ENCODE measurements at places on chromosomes 16 and 17.

DNA sequence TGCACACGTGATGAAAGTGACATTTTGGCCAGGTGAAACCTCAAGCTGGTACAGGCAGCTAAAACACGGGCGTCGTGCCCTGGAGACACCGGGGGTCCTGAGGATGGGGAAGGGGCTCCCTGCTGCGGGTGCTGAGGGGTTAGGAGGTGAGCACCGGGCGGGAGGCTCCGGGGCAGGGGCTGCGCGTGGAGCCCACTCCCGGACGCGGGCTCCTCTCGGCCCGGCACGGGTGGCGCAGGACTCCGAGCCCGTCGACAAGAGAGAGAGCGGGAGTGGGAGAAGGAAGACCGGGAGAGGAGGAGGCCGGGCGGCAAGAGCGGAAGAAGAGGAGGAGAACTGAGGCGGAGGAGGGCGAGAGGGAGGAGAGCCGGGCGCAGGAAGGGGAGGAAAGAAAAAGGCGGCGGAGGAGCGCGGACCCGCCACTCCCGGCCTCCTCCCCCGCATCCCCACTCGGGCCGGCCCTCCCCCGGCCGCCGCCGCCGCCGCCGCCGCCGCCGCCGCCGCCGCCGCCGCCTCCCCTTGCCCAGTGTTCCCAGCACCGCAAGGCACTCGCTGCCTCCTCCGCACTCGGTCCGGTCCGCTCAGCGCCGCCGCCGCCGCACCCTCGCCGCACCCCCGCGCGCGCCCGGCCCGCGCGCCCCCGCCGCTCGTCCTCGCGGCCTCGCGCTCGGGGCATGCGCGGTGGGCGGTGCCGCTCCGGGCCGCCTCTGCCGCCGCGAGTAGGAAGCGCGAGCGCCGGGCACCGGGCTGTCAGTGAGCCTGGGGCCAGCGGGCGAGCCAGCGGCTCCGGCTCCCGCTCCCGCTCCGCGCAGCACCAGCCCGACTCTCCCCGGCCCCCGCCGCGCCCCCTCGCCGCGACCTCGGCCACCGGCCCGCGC lies at the start of gene PRKCA:
TSS of gene PRKCA (plus strand) at position 750 of the 878 bp plus-strand sequence.
- DNase-seq: no peak

- no peak for DNase-seq
Observed at GRCh38 chr16:6837722-6838121, 494.9 kb upstream of the RBFOX1 start.

GRCh38 chr16:15487336-15488284 lies 53.2 kb downstream of the BMERB1 start:
- no peak for DNase-seq

DNA sequence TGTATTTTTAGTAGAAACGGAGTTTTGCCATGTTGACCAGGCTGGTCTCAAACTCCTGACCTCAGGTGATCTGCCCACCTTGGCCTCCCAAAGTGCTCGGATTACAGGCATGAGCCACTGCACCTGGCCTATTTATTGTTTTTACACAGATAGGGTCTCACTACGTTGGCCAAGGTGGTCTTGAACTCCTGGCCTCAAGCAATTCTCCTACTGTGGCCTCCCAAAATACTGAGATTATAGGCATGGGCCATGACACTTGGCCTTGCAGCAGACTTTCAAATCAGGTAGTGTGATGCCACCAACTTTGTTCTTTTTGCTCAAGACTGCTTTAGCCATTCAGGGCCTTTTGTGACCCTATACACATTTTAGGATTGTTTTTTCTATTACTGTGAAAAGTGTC lies 61.7 kb upstream of the INTS2 start:
- no peak for DNase-seq

- no peak for DNase-seq
Observed at GRCh38 chr16:53040788-53041187, 11.9 kb downstream of the CHD9NB start.

- no peak for DNase-seq
Observed at GRCh38 chr17:17081304-17081940, 39.2 kb downstream of the MPRIP start.

DNA sequence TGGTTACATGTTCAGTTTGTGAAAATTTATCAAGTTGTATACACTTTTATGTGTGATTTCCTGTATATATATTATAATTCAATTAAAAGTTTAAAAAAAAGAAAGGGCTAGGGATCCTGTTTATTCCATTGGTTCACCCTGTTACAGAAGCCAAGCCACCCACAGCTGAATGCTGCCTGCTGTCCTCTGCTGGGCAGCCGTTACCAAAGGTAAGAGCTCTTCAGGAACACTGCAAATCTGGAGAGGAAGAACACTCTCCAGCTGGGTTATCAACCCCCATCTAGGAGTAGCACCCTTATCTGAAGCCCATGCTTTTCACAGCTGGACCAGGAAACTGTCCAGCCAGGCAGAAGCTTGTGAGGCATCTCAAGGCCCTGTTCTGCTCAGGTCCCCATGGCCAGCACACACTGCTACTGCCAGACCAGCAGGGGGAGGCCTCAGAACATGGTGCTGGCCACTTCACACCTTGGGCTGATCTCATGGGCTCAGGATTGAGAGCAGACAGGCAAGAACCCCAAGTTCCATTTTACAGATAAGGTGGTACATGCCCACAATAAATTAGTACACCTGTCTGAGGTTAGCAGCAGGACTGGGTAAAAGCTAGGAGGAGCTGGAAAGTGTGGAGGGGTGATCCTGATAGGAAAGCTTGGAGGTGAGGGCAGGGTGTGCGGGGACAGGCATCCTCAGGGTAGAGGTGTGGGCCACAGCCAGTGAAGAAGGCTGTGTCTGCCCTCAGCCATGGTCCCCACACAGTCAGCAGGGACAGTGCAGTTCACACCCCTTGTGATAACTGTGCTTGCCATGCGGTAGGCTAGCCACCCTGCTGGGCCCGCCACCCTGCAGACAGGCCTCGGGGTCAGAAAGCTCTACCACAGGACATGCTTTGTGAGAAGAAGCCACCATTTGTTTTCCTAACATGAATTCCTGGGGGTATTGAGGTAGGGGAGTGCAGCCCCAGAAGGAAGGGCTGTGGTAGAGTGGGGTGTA lies 54.3 kb upstream of the SREBF1 start:
- no peak for DNase-seq

DNA sequence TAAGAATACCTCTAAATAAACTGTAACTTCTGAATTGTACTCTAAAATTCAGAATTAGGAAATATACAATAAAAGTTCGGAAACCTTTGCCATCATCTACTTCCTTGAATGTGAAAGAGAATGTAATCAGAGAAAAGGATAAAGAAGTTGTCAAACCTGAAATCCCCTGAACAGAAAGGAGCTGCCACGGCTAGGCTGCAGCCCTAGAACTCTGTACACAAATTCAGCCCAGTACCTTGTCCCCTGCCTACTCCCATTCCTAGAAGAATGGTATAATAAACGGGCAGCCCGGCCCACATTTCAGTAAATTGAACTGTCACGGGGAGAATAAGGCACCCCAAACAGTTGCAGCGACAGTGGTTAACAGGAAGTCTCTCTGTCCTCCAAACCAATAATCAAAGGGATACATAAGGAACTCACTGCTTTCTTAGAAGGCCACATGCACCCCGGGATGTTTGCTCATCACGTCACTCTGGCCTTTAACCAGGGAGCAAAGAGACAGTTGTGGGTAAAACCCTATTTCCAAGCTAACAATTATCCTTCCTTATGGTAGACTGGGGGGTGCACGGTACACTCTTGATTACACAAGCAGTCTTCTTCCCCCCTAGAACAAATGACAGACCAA lies 24.3 kb upstream of the RFFL start:
- no peak for DNase-seq

DNA sequence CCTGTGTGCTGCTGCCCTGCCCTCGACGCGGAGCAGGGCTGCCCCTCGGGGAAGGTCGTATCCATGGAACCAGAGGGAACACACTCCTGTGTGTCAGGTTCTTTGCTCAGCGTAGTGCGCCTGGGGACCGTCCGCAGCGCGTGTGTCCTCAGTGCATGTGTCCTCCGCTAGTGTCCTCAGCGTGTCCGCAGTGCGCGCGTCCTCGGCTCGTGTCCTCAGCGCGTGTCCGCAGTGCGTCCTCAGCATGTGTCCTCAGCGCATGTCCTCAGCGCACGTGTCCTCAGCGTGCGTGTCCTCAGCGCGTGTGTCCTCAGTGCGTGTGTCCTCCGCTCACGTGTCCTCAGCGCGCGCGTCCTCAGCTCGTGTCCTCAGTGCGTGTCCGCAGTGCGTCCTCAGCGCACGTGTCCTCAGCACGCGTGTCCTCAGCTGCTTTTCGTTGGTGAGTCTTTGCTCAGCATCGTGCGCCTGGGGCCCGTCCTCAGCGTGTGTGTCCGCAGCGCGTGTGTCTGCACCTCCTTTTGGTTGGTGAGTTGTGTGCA lies 59.2 kb upstream of the ZNF750 start:
- DNase-seq: no peak

GRCh38 chr17:30530346-30531025 lies 53.3 kb downstream of the GOSR1 start:
- no peak for DNase-seq

GRCh38 chr16:73390936-73391335 lies 343.0 kb upstream of the ZFHX3 start:
- DNase-seq: no peak

DNA sequence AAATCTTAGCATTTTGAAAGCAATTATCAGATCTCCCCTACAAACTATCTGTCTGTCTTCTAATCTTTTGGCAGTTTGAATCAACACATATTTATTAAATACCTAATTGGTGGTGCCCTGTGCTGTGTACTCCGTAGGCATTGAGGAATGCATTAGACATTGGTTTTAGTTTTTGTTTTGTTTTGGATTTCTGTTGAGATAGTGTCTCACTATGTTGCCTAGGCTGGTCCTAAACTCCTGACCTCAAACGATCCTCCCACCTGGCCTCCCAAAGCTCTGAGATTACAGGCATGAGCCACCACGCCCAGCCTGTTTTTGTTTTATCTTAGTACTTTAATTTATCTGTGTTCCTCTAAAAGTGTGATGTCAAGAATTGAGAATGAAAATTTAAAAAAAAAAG lies 124.8 kb upstream of the RBL2 start:
- no peak for DNase-seq

- no peak for DNase-seq
Observed at GRCh38 chr17:41444186-41444585, 3.4 kb upstream of the KRT38 start.

DNA sequence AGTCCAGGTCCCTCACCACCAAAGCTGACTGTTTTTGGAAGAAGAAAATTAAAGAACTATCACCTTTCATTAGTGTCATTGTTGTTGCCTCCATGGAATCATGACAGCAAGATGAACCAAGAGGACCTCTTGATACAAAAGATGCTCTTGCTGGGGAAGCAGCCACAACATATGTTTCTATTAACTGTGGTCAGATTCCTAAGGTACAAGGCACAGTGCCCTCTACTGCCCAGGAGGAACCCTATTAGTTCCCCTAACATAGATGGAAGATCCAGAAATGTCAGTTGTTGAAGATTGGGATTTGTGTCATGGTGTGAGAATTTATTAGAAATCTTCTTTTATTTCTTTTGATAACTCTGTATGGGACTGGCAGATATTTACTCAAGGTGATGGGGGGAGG lies 188.2 kb upstream of the ANKFN1 start:
- no peak for DNase-seq

DNA sequence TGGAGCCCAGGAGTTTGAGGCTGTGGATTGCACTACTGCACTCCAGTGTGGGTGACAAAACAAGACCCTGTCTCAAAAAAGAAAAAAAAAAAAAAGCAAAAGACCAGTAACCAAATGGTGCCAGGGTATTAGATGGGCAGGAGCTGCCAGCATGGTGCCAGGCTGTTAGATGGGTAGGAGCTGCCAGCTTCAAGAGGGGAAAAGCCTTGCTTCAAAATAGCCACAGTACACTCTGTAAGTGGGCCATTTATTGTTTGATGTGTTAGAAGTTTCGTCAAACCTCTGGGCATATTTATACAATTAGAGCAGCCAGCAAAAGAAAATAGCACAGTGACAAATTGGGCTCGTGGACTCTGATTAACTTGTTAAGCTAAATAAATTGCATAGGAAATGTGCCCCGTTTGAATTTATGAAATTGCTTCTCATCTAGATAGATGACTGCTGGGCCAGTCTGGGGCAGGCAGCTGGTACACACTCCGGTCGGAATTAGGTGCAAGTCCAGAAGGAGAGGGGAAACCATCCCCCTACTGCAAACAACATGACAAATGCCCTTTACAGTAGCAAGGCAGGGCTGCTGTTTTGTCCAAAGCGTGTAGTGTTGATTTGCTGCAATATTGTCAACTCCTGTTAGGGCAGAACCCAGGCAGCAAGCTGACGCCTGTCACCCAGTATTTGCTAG lies 126.3 kb upstream of the IRX3 start:
- no peak for DNase-seq

DNA sequence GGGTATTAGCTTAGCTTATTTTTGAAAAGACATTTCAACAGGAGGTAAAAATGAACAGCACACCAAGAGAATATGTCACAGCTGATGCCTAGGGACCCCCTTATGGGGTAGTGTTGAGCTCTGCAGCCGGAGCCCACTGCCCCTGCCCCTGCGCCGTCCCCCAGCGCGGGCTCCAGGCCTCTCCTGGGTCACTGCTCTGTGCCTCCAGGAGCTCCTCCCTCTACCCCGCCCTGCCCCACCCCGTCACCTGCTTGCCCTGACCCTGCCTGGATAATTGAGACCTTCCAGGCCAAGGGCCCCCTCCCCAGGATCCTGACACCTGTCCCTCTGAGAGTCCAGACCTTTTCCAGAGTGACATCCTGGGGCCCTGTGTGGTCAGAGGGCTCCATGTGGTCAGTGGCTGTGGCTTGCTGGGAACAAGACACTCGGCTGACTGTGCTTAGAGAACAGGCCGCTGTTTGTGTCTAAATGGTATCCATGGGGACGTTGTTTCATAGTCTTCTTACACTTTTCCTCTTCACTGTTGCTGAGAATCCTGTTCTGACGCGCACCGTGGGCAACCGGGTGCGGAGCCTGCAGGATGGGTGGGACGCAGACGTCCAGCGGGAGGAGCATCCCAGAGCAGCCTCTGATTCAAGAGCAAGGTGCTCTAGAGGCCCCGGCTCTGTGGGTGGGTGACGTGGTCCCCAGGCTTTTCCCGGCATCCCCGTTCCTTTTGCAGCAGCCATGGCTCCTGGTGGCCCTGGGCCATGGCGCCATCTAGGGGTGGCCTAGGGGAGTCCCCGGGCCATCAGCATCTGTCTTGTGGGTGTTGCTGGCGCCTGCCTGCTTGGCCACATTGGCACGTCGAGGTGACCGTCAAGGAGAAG lies 20.0 kb upstream of the WFIKKN1 start:
- no peak for DNase-seq

DNA sequence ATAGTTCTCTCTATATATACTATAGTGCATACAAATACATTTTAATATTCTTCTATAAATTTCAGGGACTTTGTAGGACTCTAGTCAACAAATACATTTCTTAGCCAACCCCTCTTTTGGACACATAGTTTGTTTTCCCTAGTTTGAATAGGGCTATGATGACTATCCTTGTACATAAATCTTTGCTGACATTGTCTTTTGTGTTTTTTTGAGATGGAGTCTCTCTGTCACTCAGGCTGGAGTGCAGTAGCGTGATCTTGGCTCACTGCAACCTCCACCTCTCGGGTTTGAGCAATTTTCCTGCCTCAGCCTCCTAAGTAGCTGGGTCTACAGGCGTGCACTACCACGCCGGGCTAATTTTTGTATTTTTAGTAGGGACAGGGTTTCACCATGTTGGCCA lies 3.3 kb downstream of the ANKS4B start:
- no peak for DNase-seq

Measured in SK-N-MC (cell line).